ENCODE measurements at places on chromosomes 11 and 22. TPM values are rescaled to one million over a fixed set of nuclear protein-coding genes. Genes with fewer than 3 reads are reported as not detected.

The SLCO2B1 gene
- 28.2 TPM for total RNA-seq

The MISFA gene
- 13.3 TPM for total RNA-seq

The GVQW3 gene
- total RNA-seq = 1.5 TPM

The MCAT gene
- total RNA-seq = 16.9 TPM

The MFRP gene
- total RNA-seq = not detected

DNA sequence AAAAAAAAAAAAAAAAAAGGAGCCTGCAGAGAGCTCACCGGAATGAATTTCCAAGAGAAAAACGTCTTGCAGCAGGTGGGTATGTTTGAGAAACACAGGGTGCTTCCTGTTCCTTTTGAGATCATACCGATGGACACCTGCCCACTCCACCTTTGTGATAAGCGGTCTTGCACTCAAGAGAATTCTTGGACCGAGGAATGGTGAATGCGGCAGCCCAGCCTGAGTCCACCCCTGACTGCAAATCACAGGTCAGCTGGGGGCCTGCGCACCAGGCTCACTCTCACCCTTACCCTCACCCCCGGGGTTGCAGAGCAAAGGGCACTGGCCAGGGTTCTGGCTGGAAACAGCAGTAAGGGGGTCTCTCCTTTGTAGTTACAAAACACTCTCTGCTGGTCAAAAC lies 16.8 kb upstream of the TEF start:
- DNase-seq = no peak

DNA sequence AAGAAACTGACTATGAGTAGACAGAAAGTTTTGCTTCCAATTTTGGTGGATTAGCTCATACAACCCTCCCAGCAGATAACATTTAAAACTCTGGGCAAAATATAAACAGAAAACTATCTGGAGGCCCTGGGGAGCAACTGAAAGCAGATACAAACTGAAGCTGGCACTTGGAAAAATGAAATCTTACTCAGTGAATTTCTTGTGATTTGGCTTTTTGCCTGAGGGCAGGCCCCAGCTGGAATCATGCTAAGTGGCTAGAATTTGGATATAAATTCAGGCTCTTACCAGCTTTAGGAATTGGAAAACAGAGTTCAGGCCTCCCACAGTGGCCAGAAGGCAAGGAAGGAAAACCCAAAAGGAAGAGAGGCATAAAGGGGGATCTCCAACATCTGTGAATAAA lies 85.8 kb downstream of the EFCAB6 start:
- DNase-seq = no peak

- DNase-seq = no peak
Measured at GRCh38 chr11:44379141-44380008, 69.4 kb upstream of the ALX4 start.

DNA sequence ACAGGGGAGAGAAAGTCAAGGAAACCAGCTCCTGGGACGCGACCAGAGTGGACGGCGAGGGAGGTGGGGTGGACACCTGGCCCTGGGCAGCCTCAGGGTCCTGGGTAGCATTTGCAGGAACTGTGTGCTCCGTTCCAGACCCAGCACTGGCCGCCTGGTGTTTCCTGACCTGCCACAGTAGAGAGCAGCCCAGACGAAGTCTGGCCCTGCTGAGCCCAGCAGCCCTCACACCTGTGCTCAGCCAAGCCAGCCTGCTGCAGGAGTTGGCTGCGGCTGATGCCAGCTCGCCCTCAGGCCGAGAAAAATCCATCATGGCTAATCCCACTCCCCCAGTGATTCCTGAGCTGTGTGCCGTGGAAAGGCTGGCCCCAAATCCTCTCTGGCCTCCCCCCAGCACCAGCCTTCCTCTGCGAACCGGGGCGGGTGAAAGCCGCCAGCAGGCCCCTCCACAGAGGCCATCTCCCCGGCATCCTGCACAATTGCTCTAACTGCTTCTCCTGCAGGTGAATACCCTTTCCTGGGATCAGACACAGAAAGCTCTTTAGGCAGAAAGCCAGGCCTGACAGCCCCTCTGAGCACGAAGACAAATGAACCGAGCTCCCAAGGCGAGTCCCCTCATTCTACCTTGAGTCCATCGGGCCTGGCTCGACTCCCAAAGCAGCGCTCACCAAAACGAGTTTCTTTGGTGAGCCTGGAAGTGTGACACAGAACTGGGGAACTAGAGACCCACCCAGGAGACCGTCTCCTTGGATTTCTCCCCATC lies 88.6 kb downstream of the RTL6 start:
- peak; percentile 27 for DNase-seq

- DNase-seq = no peak
Measured at GRCh38 chr11:97979741-97980140, 1041.0 kb upstream of the CNTN5 start.

- DNase-seq = no peak
Measured at GRCh38 chr11:35723493-35723892, 60.9 kb downstream of the TRIM44 start.
